Activated CD4-positive, alpha-beta T cell treated with anti-CD3 and anti-CD28 coated beads, Interleukin-2, amount 10 ng/mL, durations not matched to agents 7 days and 5 days (primary cell): ENCODE measurements at places on chromosomes 1 and 21. TPM values are rescaled to one million over a fixed set of nuclear protein-coding genes. Genes with fewer than 3 reads are reported as not detected.

DNA sequence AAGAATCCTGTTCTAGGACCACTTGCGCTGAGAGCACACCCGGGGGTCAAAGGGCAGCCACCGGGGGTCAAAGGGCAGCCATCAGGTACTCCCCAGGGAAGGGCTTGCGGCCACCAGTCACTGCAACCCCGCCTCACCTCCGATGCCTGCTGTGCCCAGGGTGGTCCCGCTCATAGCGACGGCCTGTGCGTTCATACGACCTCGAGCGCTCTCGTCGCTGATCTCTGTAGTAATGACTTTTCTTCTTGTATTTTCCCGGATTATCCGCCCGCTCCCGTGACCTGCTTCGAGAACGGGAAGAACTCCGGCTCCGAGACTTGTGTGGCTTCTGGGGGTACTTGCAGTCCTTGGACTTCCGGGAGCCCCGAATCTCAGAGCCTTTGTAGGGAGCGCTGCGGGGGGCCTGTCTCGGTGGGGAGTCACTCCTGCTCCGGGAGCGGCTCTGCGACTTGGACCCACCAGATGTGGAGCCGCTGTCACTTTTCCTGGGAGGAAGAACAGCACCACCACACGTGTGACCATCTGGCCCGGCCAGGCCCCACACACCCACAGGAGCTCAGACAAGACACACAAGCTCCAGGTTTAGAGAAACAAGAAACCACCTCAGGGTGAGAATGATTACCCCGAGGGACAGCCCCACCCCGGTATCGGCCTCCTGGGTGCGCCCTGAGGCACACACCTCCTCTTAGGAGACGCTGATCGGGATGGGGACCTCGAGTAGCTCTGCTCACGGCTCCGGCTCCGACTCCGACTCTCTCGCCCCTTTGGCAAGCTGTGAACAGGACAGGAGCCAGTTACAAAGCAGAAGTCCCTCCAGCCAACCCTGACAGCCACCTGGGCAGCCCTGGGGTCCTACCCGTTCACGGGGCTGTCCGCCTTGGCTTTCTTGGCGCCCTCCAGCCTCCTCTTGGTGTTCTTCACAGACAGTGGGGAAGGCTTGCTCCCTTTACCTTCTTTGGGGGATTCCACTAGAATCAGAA lies 11.7 kb downstream of the CCNL2 start:
- peaks cover 53% of the 10 kb centered on the region for H3K36me3 ChIP-seq
- H3K4me1 ChIP-seq, result peaks cover 2% of the 10 kb centered on the region
- H3K27me3 ChIP-seq, result no peaks in the 10 kb centered on the region
- no peak overlapping the region for H3K27ac ChIP-seq
- H3K4me3 ChIP-seq, result no peak overlapping the region

DNA sequence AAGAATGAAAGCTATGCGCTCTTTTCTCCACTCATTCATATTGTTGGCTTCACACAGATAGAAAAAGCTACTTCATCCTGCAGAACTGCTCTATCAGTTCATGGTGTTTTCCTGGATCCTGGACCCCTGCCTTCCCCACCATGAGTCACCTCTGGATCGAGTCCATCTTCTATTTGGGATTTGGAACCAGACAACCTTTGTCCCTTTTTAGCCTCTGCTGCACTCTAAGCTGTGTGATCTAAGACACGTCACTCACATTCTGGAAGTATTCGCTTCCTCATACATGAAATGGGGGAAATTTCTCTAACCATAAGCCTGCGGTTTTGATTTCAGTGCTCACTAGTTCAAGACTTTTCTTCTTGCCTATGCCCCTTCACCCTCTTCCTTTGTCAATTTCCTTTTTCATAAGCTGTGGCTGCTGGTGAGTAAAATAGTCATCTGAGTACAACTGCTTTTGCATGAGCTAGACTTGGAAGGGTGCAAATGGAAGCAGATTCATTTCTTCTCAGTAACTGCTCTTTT lies 14.1 kb upstream of the DEGS1 start:
- H3K36me3 ChIP-seq, result peaks cover 8% of the 10 kb centered on the region
- peak; percentile 59 for DNase-seq
- peaks cover 9% of the 10 kb centered on the region for H3K27me3 ChIP-seq

HSF2BP gene
- total RNA-seq, result 0.56 TPM

DNA sequence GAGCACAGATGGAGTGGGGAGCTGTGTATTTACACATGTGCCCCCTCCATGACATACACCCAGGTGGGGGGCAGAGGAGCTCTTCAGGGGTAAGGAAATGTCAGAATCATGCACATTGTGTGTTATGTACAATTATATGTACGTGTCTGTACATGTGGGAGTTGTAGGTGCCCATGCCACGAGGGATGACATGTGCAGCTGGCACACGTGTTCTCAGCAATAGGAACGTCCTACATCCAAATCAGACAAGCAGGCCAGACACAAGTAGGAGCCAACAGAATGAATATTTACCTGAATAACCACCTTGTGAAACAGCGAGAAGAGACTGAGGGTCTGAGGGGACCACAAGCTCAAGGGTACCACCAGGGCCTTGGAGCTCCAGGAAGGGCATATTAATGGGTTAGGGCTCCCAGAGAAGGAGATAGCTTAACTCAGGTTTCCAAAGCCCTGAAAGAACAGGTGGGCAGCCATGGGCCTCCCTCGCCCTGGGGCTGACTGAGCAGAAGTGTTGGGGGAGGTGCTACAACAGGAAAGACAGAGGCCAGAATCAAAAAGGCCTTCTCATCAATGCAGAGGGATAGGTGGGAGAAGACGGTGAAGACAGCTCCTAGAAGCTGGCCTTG lies 3.2 kb downstream of the COL16A1 start:
- no peaks in the 10 kb centered on the region for H3K36me3 ChIP-seq
- peaks cover 24% of the 10 kb centered on the region for H3K27me3 ChIP-seq
- no peak overlapping the region for H3K4me3 ChIP-seq
- DNase-seq, result no peak
- H3K27ac ChIP-seq, result no peak overlapping the region

S100A2 gene
- 0.50 TPM for total RNA-seq

DNA sequence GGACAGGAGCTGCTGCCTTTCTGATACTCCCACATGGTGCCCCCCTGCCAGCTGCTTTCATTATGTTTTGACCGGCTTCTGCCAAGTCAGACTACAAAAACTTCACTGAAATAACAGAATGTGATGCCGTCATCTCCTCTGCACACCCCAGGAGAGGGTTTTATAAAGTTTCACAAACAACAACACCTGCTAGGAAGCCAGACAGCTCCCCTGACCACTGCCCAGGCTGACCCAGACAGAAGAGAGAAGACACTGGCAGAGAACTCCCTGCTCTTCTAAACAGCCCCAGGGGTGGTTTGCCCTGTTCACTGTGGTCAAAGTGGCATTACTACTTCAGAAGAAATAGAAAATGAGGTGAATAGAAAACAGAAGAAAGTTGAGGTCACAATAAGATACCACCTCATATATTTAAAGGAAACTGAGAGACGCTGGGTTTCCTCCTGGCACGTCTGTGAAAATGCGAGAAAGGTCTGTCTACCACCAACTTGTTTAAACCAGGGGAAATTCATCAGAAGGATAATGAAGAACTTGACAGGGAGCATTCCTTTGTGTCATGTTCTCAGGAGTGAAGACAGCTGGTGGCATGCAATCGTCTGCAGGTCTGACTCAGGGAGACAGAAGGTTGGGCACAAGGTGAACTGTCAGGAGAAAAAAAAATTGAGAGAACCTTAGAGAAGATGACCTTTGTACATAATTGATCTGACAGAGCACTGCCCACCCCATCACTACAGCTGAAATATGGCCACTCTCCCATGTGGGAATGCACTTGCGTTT lies 119.0 kb upstream of the NFIA start:
- no peak for DNase-seq
- no peak overlapping the region for H3K4me3 ChIP-seq
- H3K27me3 ChIP-seq, result no peaks in the 10 kb centered on the region
- no peaks in the 10 kb centered on the region for H3K36me3 ChIP-seq
- H3K4me1 ChIP-seq, result no peaks in the 10 kb centered on the region

KLHDC7A gene
- total RNA-seq, result not detected

TSTD1 gene
- total RNA-seq, result 43.6 TPM

- no peak for DNase-seq
- no peak overlapping the region for H3K27ac ChIP-seq
- H3K36me3 ChIP-seq, result no peaks in the 10 kb centered on the region
These were observed 344.2 kb upstream of the KAZN start for GRCh38 chr1:14254251-14254650.

DNA sequence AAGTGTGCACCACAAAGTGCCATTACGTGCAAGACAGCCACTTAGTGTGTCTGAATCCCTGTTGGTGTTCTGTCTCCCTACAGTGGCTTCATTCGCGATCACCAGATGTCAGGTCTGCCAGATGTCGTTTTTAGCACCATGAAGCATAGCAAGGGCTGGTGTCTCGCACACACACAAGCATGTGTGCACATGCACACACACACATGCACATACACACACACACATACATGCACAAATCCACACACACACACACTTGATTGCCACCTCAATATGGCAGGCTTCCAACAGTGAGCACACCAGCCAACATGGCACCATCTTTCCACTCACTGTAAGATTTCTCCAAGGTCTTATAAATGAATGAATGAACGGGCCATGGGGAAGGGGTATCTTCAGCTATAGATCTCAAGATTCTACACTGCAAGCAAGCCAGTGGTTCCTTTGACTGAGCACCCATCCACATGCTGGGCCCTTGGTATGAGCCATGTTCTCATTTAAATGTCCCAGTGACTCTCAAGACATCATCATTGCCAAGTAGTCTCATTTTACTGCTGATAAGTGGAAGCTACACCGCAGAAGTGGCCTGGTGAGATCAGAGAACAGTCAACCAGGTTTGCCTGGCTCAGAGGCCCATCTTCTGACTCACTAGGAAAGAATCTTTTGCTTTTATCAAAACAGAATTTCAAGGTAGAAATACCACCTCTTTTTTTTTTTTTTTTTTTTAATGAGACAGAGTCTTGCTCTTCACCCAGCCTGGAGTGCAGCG lies 84.9 kb downstream of the SIM2 start:
- H3K27me3 ChIP-seq, result no peaks in the 10 kb centered on the region
- no peak overlapping the region for H3K4me3 ChIP-seq
- no peak overlapping the region for H3K27ac ChIP-seq

GRCh38 chr1:183244466-183244865 lies 58.4 kb downstream of the LAMC2 start:
- H3K4me1 ChIP-seq, result no peaks in the 10 kb centered on the region
- peaks cover 14% of the 10 kb centered on the region for H3K27me3 ChIP-seq
- H3K27ac ChIP-seq, result no peak overlapping the region
- no peak for DNase-seq
- H3K4me3 ChIP-seq, result no peak overlapping the region

ZNF124 gene
- total RNA-seq, result 23.0 TPM

- no peak for DNase-seq
- no peaks in the 10 kb centered on the region for H3K36me3 ChIP-seq
- no peaks in the 10 kb centered on the region for H3K27me3 ChIP-seq
- no peak overlapping the region for H3K4me3 ChIP-seq
These were observed 56.3 kb downstream of the WNT9A start for GRCh38 chr1:227891223-227891954.

DNA sequence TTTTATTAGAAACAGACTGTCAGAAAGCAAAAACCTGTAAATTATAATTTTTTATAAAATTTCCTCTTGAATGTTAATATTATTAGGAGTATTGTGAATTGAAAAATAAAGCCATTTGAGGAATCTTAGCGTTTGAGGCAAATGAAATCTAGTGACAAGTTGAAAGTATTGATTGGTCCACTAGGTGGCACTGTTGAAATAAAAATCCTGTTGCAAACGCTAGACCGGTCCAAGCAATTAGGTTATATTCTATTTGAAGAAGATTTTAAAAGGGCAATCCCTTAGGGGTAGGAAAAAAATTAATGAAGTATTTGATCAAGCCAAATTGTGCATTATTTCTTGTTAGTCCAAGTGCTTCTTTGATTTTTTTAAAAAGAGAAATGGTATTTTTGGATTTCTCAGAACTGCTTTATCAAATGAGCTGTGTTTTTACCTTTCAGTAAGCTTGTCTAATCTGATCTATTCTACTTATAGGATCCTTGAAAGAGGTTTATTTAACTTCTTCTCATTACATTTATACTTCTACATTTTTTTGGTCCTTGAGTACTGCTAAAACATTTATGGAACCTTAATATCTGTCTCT lies 57.7 kb downstream of the ATG4C start:
- peak; percentile 55 for DNase-seq
- H3K27ac ChIP-seq, result no peak overlapping the region
- no peaks in the 10 kb centered on the region for H3K36me3 ChIP-seq
- H3K27me3 ChIP-seq, result no peaks in the 10 kb centered on the region

- H3K36me3 ChIP-seq, result no peaks in the 10 kb centered on the region
- no peak overlapping the region for H3K27ac ChIP-seq
- no peaks in the 10 kb centered on the region for H3K4me1 ChIP-seq
- DNase-seq, result no peak
- no peak overlapping the region for H3K4me3 ChIP-seq
- H3K27me3 ChIP-seq, result no peaks in the 10 kb centered on the region
These were observed 935.2 kb downstream of the PLA2G4A start for GRCh38 chr1:187763976-187764375.

PRR9 gene
- total RNA-seq, result not detected

GRCh38 chr1:16957731-16958130 lies 22.7 kb downstream of the MFAP2 start:
- H3K27ac ChIP-seq, result no peak overlapping the region
- peaks cover 13% of the 10 kb centered on the region for H3K4me1 ChIP-seq
- H3K36me3 ChIP-seq, result no peaks in the 10 kb centered on the region

GRIK3 gene
- not detected for total RNA-seq

GRCh38 chr1:193058529-193059281 lies 455 bp downstream of the UCHL5 start:
- H3K27ac ChIP-seq, result peak overlapping the region; percentile 100
- peak; percentile 63 for DNase-seq
- H3K36me3 ChIP-seq, result peaks cover 24% of the 10 kb centered on the region
- no peaks in the 10 kb centered on the region for H3K27me3 ChIP-seq
- peaks cover 56% of the 10 kb centered on the region for H3K4me1 ChIP-seq
- peak overlapping the region; percentile 100 for H3K4me3 ChIP-seq

GRCh38 chr1:156804572-156805243 lies 11.9 kb downstream of the SH2D2A start:
- peak overlapping the region; percentile 75 for H3K27ac ChIP-seq
- no peak overlapping the region for H3K4me3 ChIP-seq
- DNase-seq, result no peak
- peaks cover 29% of the 10 kb centered on the region for H3K36me3 ChIP-seq
- H3K27me3 ChIP-seq, result no peaks in the 10 kb centered on the region

DNA sequence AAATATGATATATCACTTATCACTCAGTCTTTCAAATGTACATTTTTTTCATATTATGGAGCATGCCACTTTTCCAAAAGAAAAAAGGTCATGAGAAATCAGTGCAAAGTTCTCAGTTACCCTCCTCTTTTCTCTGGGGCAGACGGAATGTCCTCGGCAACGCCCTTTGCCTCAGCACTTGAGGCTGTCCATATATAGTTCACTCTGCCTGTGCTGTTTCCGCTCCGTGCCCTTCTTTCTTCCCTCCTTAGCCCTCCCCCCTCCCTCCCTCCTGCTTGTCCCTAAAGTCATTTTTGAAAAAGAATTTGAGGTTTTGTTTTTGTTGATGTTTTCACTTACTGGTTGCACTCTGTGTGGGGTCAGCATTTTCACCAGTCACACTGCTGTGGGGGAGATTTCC lies 5.4 kb downstream of the BARHL2 start:
- H3K36me3 ChIP-seq, result no peaks in the 10 kb centered on the region
- H3K27ac ChIP-seq, result no peak overlapping the region
- H3K4me1 ChIP-seq, result peaks cover 5% of the 10 kb centered on the region
- no peak overlapping the region for H3K4me3 ChIP-seq
